Putamen (tissue), 1 donor: ENCODE measurements at places on chromosomes 13 and 19.
A peak's percentile ranks its signal among the peaks of the same experiment; 100 is the strongest.

DNA sequence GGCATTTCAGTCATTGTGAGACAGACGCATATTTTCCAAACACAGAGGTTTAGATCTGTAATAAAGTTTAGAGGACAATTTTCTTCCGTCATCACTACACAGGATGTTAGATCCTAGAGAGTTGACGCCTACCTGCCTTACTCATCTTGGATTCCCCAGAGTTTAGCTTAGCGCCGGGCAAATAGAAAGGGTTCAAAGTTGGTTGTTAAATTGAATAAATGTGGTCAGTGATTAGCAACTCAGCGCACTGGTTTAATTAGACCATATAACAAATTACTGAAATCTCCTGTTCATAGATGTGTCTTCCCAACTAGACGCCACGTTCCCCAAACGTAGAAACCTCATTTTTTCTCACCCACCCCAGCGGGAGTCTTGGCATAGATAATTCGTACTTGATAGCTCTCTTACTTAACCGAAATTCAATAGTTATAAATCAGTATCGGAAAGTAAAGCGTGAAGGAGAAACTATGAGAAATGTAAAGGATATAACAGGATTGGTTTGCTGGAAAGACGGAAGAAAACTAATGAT, 726 bp upstream of the UFM1 start:
- peak; percentile 35 for DNase-seq

- no peak for DNase-seq
Observed at GRCh38 chr19:48424694-48425219, 21.0 kb upstream of the GRWD1 start.

DNA sequence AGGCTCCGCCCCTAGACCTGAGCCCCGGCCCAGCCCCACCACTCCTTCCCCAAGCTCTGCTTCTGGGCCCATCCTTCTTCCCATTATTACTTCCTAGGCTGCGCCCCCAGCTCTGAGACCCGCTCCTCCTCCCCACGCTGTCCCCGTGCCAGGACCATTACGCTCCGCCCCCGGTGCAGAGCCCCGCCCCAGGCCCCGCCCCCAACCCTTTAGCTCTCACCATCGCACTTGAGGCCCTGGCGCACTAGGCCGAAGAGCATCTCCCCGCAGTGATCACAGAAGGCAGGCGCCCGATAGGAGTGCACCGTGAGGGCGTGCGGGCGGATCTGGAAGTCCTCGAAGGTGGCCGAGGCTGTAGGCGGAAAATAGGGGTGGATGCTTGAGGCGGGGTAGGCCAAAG, 6.2 kb downstream of the PRKD2 start:
- no peak for DNase-seq

GRCh38 chr19:18633321-18633720, 3.5 kb upstream of the KLHL26 start:
- no peak for DNase-seq

GRCh38 chr19:22030680-22031079, 19.9 kb upstream of the ZNF208 start:
- DNase-seq: no peak

DNA sequence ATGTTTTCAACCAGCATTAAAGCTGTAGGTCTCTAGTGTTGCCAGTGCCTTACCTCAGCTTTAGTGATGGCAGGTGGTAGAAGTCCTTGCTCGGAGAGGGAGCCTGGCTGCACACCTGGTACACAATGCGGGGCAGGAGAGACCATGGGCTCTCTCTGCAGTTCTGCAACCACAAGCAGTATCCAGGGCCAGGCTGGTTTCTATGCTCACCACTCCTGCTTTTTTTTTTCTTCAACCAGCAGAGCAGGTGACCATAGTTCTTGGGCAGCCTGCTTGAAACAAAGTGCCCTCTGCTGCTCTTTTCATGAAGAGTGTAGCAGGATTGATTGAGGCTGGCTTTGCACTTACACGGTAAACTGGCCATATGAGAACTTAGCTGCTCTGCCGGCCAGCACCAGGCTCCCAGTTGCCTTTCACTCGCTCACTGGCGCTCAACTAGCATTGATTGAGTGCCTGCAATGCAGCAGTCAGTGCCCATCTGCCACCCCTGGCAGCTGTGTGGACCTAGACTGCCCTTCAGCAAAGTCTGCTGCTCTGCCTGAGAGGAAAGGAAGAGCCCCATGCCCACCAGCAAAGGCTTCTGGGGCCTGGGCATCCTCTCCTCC, 4.4 kb upstream of the CHAMP1 start:
- DNase-seq: no peak

GRCh38 chr19:38932425-38933179, 1.9 kb downstream of the MRPS12 start:
- DNase-seq: no peak

- no peak for DNase-seq
Observed at GRCh38 chr13:57352114-57352513, 185.1 kb downstream of the PRR20E start.

- no peak for DNase-seq
Observed at GRCh38 chr13:34025746-34026145, 207.8 kb downstream of the RFC3 start.

GRCh38 chr19:8396563-8397203, 6.5 kb downstream of the RAB11B start:
- no peak for DNase-seq

GRCh38 chr13:29689548-29689947, 94.1 kb upstream of the SLC7A1 start:
- no peak for DNase-seq

- peak; percentile 31 for DNase-seq
Observed at GRCh38 chr13:73722120-73722519, 412.1 kb downstream of the KLF12 start.

DNA sequence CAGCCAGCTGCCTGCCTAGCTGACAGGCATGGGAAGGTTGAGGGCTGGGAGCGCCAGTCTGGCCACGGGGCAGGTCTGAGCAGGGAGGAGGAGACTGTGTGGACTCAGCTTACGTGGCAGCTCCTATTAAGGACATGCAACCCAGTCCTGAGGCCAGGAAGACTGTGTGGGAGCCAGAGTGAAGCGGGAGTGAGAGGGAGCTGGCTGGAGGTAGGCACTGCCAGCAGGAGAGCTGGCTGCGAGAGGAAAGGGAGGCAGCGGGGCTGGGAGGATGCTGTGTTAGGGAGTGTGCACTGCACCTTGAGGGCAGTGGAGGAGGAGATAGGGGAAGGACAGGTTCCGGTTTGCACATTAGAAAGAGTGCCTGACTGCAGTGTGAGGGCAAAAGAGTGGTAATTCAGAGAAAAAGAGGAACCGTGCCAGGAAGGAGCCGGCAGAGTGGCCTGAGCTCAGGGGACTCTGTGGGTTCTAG, 99.2 kb downstream of the SLC7A1 start:
- no peak for DNase-seq

DNA sequence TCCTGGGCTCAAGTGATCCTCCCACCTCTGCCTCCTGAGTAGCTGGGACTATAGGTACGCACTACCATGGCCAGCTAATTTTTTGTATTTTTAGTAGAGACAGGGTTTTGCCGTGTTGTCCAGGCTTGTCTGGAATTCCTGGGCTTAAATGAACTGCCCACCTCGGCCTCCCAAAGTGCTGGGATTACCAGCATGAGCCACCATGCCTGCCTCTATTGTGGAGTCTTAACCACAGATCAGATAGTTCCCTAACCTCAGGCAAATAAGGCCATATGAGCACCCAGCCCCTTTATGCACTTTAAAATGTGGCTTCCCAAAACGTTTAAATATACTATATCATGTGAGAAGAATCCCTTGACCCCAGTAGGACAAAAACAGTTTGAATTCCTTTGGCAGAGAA, 16.4 kb downstream of the CNMD start:
- DNase-seq: no peak

- DNase-seq: no peak
Observed at GRCh38 chr19:45440873-45441654, 17.3 kb upstream of the ERCC1 start.

GRCh38 chr19:33488826-33489225, 32.8 kb downstream of the PEPD start:
- DNase-seq: no peak

- DNase-seq: no peak
Observed at GRCh38 chr19:48768994-48769713, 13.8 kb downstream of the FGF21 start.

- no peak for DNase-seq
Observed at GRCh38 chr19:5890099-5890498, 13.5 kb downstream of the NDUFA11 start.

DNA sequence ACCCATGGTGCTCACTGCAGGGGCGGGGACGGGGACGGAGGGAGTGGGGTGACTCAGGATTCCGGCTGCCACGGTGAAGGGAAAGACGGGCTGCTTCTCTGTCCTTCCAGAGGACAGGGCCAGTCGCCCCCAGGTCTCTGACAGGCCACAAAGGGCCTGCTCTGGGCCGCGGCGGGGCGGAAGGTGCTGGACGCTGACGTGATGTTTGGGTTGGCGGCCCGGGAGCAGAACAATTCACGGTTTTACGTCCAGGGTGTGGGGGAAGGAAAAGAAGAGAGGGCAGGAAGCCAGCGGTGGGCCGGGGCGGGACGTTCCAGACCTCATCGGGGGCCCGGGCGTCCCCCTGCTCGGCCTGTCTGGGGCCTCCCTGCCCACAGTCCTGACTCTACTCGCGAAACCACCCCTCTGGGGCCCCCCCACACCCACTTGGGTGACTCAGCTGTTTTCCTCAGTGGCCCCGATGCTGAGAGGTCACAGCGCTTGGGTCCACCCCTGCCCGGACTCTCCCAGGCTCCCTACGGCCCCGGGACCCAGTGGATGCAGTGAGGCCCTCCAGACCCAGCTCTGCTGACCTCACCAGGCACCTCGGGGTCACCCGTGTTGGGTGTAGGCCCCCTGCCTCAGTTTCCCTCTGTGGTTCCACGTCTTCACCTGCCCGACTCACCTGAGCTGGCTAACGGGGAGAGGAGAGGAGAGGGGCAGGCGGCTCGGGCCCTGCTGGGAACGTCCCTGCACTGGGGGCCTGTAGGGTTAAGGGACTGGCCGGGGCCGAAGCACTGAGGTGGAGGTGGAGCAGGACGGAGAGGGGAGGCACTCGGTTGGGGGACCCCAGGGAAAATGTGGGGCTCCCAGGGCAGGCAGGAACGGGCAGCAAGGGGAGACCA, 29.2 kb downstream of the PIP5K1C start:
- DNase-seq: no peak

GRCh38 chr13:113546571-113547237, 37.8 kb upstream of the TFDP1 start:
- DNase-seq: peak; percentile 14

DNA sequence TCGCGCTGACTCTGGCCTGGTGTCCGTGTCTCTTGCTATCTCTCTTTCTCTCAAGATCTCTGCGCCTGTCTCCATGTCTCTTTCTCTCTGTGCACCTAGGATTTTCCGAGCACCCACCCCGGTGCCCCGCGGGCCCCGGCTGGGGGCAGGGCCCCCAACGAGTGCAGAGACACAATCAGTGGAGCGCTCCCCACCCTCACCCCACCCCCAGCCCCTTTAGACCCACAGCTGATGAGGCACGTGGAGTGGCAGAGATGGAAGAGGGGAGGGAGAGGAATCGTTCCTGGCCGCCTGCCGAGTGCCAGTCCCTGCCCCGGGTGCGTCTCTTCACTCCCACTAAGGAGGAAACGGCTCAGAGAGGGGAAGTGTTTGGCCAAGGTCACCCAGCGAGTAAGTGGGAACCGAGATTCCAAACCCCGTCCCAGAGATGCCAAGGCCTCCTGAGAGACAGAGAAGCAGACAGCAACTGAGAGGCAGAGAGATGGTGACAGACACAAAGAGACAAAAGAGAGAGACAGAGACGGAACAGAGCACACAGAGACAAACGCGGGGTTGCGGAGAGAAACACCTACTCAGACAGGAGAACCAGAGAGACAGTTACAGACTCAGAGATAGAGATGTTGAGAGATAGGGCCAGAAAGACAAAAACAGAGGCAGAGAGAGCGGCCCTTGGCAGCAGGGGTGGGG, 626 bp upstream of the BCL3 start:
- no peak for DNase-seq

GRCh38 chr19:42175952-42176648, 41.4 kb downstream of the DEDD2 start:
- peak; percentile 15 for DNase-seq

DNA sequence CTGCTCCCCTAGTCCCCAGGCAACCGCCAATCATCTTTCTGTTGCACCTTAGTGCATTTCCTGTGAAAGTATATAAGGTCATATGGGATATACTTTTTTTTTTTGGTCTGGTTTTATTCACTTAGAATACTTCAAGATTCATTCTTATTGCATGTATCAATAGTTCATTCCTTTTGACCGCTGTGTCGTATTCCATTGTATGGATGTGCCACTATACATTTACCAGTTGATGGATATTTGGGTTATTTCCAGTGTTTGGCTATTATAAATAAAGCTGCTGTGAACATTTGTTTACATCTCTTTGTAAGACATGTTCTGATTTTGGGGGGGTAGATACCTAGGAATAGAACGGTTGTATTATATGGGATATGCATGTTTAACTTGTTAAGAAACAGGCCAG, 9.9 kb upstream of the UBA2 start:
- no peak for DNase-seq

DNA sequence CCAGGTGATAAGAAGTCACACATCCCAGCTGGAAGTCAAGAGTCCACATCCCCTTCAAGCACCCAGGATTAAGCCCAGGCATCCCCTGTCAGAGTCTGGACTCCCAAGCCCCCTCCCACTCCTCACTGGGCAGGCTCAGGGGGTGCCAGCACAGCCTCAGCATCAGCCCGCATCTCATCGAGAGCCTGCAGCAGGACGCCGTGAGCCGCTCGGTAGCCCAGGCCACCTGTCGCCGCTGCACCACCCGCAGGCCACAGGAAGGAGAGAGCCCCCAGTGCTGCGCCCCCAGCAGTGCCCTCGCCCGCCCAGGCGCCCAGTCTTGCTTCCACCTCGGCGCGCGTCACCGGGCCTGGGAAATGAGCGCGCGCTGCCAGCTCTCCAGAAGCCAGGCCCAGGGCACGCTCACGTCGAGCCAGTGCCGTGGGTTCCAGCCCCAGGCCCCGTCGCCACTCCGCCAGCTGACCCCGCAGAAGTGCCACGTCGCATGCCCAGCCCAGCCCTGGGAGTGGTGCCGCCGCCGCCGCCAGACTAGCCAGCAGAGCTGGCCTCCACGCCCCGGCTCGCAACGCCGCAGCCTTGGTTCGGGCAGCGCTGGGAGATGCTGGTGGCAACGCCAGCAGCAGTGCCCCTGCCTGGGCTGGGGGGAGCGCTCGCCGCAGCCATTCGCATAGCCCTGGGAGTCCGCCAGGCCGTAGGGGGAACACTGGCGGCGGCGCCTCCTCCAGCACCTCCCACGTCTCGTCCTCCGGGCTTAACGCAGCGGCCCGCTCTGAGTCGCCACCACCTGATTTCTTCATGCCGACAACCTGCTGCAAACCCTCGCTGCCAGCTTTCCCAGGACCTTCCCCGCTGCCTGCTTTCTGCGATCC, 3.8 kb downstream of the IRGQ start:
- no peak for DNase-seq

- no peak for DNase-seq
Observed at GRCh38 chr13:114022876-114023275, 49.0 kb upstream of the C13orf46 start.

- DNase-seq: peak; percentile 21
Observed at GRCh38 chr19:50835785-50836542, 2.6 kb upstream of the KLK15 start.

DNA sequence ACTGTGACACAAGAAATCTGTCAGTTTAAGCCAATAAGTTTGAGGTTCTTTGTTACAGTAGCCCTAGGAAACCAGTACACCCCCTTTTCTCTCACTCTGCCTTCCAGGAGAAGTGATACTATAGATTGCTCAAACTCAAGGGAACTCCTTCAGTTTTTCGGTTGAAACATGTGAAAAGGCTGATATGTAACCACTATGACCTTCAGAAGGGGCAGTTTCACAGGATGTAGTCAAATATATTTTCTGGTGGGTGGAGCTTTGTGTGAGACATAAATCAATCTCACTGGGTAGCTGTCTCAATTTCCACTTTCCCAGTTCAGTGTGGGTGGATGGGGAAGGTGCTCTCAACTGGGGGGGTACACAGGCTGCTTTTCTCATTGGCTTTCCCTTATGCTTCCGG, 41.7 kb downstream of the HTR2A start:
- no peak for DNase-seq
